Memory B cell (primary cell): ENCODE measurements at places on chromosomes 13 and 19.
A peak's percentile ranks its signal among the peaks of the same experiment; 100 is the strongest.

- DNase-seq = no peak
Observed at GRCh38 chr13:31334547-31334946, 134.8 kb downstream of the B3GLCT start.

- DNase-seq = no peak
Observed at GRCh38 chr13:76825430-76825829, 60.8 kb downstream of the KCTD12 start.

GRCh38 chr13:77477299-77477848 lies 58.1 kb upstream of the SCEL start:
- DNase-seq = no peak

DNA sequence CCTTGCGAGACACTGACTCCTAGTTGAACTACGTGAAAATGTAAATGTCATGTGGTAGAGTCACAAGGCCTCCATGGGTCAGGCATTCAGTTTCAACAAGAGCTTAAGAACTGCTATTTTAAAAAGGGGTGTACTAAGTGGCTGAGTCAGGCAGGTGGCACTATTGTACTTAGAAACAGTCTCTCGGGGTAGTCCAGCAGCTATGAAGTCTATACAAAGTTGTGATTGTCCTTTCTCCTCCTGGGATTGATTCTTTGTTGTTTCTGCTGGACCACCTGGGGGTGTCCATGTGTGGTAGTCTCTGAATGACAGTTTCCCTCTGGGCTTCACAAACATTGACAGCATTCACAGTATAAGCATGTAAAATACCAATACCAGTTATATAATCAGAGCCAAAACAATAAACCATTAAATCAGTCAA lies 33.0 kb downstream of the UGGT2 start:
- no peak for DNase-seq

- no peak for DNase-seq
Observed at GRCh38 chr13:29654384-29654783, 58.9 kb upstream of the SLC7A1 start.

GRCh38 chr19:9139609-9140158 lies 513 bp upstream of the ZNF317 start:
- DNase-seq = no peak

DNA sequence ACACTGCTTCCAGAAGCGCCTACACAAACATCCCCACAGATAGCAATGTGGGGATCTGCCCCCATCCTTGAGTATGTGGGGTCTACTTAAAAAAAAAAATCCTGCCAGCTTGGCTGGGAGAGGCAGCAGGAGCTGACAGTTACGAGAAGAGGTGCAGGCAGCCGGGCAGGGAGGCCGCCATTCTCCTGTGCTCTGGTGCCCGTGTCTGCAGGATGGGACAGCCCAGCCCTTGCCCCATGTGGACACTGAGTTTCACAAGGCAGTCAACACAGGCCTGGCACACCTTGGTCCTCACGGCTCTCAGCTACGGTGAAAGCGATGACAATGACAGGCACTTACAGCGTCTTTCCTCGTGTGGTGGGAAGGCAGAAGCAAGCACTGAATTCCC lies 24.0 kb downstream of the MPND start:
- DNase-seq = no peak

- DNase-seq = no peak
Observed at GRCh38 chr19:36449059-36449670, 30.7 kb upstream of the ZFP82 start.

DNA sequence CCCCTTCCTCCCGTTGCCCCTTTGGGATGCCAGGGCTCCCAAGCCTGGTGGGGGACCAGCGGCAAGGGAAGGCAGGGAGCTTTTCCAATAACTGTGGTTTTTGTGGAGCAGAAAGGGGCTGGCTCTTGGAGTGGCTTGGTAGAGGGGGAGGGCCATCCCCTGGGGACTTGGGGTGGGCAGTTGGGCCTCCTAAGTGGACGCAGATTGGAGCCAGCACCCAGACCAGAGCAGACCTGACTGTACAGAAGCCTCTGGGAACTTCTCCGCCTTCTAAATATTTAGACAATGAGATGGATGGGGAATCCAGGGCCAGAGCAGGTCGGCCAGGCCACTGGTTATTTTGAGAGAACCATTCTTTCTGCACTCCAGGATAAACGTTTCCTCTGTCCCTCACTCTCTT lies 4.2 kb downstream of the PTGIR start:
- no peak for DNase-seq

GRCh38 chr13:111632906-111633305 lies 312.5 kb downstream of the TEX29 start:
- no peak for DNase-seq

DNA sequence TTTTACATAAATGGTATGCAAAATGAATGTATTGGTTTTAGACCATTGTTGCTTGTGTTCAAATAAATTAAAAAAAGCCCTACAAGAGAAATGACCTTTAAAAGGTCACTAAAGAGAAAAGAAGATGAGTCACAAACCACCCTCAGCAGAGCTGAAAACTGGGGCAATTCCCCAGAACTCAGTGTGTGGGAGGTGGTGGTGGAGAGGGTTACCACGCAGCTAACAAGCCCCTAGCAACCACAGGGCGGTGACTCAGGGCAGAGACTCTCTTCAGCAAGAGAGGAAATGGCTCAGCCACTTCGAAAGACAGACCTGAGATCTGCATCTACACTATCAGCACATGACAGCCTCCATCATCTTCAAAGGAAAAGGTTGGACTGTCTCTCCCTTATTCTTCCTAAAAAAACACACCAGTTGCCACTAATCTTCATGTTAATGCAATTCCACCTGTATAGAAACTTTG lies 29.4 kb upstream of the NDFIP2 start:
- no peak for DNase-seq

- peak; percentile 47 for DNase-seq
Observed at GRCh38 chr19:51600940-51601580, 29.1 kb downstream of the SIGLEC5 start.

- no peak for DNase-seq
Observed at GRCh38 chr13:60201286-60201685, 37.6 kb upstream of the DIAPH3 start.

GRCh38 chr13:104773775-104774174 lies 1707.6 kb upstream of the SLC10A2 start:
- DNase-seq = no peak

- no peak for DNase-seq
Observed at GRCh38 chr13:80430561-80430960, 89.6 kb upstream of the SPRY2 start.

GRCh38 chr13:99897076-99897440 lies 74.5 kb downstream of the ZIC5 start:
- DNase-seq = no peak

DNA sequence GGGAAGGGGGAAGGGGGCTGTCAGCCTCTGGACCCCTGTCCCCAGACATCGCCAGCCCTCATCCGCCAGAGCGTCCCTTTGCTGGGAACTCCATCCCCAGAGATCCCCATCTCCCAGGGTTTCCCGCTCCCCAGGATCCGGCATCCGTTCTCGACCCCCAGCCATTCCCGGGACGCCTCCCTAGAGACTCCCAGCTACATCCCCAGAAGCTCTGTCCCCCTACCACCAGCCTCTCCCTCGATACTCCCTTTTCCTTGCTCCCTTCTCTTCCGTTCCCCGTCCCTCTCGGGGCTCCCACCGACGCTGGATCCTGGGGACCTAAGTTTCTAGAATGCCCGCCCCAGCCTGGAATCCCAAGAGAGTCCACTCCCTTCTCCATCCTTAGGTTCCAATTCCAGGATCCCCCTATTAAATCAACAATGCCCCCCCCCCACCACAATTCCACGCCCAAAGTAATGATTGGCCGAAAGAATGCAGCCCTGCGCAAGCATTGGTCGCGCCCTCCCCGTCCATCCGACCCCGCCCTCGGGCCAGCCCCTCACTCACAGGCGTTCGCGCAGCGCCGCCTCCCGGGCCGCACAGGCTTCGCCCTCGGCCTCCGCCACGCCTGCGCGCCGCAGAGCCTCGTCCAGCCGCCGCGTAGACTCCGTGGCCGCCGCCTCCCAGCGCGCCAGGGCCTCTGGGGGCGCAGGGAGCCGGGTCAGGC lies 3.2 kb downstream of the CCDC194 start:
- DNase-seq = peak; percentile 73

GRCh38 chr19:54905803-54906511 lies at the start of gene NCR1:
TSS of gene NCR1 (plus strand) at chr19:54906148. CDS start at chr19:54906188, 40 bp downstream.
- no peak for DNase-seq

DNA sequence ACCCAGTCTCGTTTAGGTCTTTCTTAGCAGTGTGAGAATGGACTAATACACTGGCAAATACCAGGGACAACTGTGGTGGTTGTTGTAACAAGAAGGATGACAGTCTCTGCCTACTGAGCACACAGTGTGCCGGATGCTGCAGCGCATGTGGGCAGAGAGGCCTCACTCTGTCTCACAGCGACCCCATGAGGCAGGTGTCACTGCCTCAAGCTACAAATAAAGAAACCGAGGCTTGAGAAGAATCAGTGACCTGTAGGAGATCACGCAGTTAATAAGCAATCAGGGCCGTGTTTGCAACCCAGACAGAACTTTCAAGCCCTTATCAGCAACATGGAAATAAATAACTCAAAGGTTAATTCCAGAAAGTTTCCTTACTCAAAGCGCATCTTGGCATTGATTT lies 40.5 kb upstream of the GAS6 start:
- no peak for DNase-seq

- no peak for DNase-seq
Observed at GRCh38 chr13:30587231-30587630, 30.5 kb upstream of the USPL1 start.

- no peak for DNase-seq
Observed at GRCh38 chr13:52955472-52955874, 73.1 kb upstream of the OLFM4 start.

- DNase-seq = no peak
Observed at GRCh38 chr19:40080289-40080688, 10.5 kb downstream of the ZNF780A start.

- DNase-seq = no peak
Observed at GRCh38 chr13:36033035-36033434, 98.1 kb downstream of the DCLK1 start.
